ENCODE measurements at places on chromosomes 1 and 21. TPM values are rescaled to one million over a fixed set of nuclear protein-coding genes. Genes with fewer than 3 reads are reported as not detected.

The PSMG1 gene
- total RNA-seq: 21.3 TPM

The FBLIM1 gene
- 0.27 TPM for total RNA-seq

The NES gene
- total RNA-seq: under 0.01 TPM

The XCL2 gene
- total RNA-seq: not detected

The ARMH1 gene
- 339 TPM for total RNA-seq

The KRTAP11-1 gene
- total RNA-seq: not detected

The ZFP69B gene
- 1.1 TPM for total RNA-seq

The MTARC2 gene
- 0.27 TPM for total RNA-seq

The SLC45A1 gene
- total RNA-seq: 0.27 TPM

The C1orf216 gene
- 35.3 TPM for total RNA-seq

The PCBP3 gene
- 7.0 TPM for total RNA-seq

The KCNJ6 gene
- under 0.01 TPM for total RNA-seq

The DISP1 gene
- 3.5 TPM for total RNA-seq

The ENO1 gene
- total RNA-seq: 1,354 TPM

The CNR2 gene
- total RNA-seq: 1.3 TPM
